ENCODE measurements at places on chromosomes 4 and X.
A peak's percentile ranks its signal among the peaks of the same experiment; 100 is the strongest.

DNA sequence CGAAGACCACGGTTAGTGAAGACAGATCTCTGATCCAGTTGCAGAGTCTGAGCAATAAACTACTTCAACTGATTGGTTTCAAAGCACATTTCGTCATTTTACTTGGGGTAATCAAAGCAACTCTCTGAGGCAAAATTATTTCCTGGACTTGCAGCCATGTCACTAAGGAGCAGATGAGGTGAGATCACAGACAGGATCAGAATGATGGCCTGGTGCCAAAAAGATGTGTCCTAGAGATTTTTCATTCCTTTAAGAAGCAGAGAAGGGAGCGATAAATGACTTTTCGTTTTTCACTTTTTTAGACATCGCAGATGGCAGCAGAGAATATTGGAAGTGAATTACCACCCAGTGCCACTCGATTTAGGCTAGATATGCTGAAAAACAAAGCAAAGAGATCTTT lies 83.9 kb downstream of the PTTG2 start:
- no peak for DNase-seq

- no peak for DNase-seq
Measured at GRCh38 chrX:27599928-27600327, 9.8 kb downstream of the DCAF8L2 start.

GRCh38 chr4:40265910-40266274 lies 69.1 kb downstream of the RHOH start:
- no peak for DNase-seq

- no peak for DNase-seq
Measured at GRCh38 chrX:110444996-110445395, 86.3 kb downstream of the RTL9 start.

- DNase-seq: no peak
Measured at GRCh38 chr4:159390648-159391047, 287.8 kb downstream of the RAPGEF2 start.

GRCh38 chr4:23001478-23001877 lies 308.7 kb downstream of the GBA3 start:
- no peak for DNase-seq

GRCh38 chr4:137674066-137674465 lies 141.8 kb upstream of the PCDH18 start:
- no peak for DNase-seq

- no peak for DNase-seq
Measured at GRCh38 chrX:106862972-106863688, 40.0 kb downstream of the RIPPLY1 start.

- DNase-seq: no peak
Measured at GRCh38 chr4:185840201-185840600, 28.2 kb upstream of the SORBS2 start.

DNA sequence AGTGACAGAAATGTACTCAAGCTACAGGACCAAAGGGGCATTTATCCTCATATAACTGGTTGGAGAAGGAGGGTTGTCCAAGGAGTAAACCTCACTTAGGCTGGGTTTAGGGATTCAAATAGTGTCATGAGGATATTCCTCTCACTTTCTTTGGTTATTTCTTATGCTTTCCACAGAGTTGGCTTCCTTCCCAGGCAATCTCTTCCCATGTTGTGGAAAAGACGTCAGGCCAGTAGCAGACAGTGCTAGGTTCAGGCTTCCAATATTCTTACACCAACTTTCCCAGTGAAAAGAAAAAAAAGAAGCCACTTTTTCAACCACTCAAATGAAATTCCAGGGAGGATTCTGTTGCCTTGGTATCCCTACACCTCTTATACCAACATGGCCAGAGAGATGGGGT lies 653.0 kb downstream of the C4orf33 start:
- DNase-seq: no peak

DNA sequence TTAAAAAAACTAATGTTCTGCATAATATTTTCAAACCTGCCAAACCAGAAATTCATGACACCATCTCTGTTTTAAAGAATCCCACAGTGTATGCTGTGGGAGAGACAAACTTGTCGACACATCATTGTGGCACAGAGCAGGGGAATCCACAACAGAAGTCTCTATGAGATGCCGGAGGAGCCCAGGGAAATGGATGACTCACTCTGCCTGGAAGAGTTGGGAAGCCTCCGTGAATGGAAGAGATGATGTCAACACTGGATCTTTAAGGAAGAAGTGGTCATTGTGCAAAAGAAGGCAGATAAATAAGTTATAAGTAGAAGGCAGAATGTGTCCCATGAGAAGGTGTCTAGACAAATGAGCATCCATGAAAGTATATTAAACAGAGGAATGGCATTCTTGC lies 595.1 kb downstream of the RAB28 start:
- no peak for DNase-seq

DNA sequence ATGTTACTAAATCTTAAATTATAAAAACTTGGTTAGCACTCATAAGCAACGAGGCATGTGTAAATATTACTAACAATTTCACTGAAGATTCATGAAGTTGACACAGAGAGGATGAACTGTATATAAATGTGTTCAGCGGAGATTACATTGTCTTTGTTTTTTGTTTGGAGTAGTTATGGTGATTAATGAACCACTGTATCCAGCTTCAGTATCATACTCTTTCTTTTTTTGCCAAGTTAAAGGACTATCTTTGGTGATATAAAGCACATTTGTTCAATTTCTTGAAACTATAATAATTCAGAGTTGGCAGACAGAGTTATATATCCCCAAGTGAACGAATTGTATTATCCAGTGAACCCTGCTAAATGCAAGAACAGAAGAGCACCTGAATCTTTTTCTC lies 497.6 kb downstream of the CCSER1 start:
- DNase-seq: no peak

- DNase-seq: peak; percentile 2
Measured at GRCh38 chrX:70664726-70665125, 220.1 kb downstream of the DLG3 start.

DNA sequence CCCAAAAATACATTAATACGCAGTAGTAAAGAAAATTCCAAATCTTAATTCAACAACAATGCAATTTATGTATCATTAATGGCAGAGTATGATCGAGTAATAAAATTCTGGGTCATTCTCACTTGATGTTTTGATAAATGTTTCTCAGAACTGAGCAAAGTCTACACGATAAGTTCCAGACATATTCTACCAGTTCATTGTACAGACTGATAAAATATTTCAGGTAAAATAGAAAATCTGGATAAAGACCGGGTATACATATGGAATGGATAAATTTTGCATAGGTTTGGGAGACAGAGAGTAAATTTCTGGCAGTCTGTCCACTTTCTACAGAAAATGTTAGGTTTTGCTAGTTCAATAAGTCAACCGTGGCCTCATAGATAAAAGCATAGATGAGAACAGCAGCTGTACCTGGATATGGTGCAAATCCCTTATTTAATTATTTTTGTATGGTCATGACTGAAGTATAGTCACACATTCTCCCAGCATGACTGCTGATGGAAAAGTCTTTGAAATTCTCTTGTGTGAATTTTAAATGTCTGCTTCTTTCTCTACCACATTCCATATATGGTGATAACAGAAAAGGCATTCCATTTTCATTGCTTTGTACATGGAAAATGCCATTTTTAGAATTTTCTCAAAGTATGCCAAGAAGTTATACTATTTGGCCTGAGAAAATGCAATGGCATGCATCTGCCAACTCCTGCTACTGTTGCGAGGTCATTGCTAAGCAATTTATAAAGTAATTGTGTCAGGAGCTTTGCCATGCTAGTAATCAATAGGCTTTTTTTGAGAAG lies 301.9 kb upstream of the ARSJ start:
- DNase-seq: no peak
